Naive thymus-derived CD8-positive, alpha-beta T cell (primary cell): ENCODE measurements at places on chromosomes 7 and 10.

- no peak for DNase-seq
Observed at GRCh38 chr7:37249240-37249639, 199.4 kb downstream of the ELMO1 start.

GRCh38 chr7:52708846-52709245, 326.6 kb upstream of the POM121L12 start:
- DNase-seq, result no peak

DNA sequence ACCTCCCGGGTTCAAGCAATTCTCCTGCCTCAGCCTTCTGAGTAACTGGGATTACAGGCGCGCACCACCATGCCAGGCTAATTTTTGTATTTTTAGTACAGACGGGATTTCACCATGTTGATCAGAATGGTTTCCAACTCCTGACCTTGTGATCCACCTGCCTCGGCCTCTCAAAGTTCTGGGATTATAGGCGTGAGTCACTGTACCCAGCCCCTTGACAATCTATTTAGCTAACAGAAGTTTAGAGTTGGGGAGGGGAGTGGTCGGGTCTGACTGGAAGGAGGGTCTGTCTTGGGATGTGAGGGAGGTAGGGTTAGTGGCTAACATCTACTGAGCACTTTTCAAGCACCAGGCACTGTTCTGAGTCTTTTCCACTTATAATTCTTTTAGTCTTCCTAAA, 27.0 kb upstream of the ZCCHC24 start:
- no peak for DNase-seq

DNA sequence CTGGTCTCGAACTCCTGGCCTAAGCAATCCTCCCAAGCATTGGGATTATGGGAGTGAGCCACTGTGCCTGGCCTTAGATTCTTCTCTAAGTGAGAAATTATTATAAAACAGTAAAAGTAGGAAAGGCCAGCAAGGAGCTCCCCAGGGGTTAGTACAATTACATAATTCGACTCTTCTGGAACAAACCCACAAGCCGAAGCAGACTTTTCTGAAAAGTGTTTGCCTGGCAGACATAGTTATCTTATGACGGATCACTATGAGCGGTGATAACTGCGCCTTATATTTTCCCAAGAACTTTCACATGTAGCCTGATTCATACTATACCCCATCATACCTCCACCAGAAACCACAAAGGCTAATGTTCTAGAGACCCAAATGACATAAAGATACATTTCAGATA, 30.2 kb upstream of the SH3PXD2A start:
- DNase-seq, result no peak

- DNase-seq, result no peak
Observed at GRCh38 chr10:11697718-11698527, 44.3 kb upstream of the ECHDC3 start.

- no peak for DNase-seq
Observed at GRCh38 chr7:71996141-71996540, 416.0 kb downstream of the CALN1 start.
